ENCODE measurements at places on chromosomes 11 and 22.

- DNase-seq = no peak
These were observed 3.4 kb downstream of the GRK2 start for GRCh38 chr11:67269401-67270255.

DNA sequence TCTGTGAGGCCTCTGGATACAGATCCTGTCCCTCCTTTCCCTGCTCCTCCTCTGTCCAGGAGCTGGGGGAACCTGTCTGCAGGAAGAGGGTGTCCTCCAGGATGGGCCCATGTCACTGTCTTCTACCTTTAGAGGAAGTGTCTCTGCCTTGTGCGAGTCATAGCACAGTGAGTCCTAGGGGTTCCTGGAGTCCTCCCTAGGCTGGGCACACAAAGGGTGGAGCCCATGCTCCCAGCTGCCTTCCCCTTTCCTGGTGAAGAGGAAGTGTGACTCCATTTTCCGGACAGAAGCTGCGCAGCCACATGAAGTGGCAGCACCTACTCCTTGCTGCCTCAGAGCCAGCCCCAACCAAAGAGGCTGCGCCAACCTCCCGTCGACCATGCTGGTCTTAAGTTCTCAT lies 112.2 kb downstream of the CTTN start:
- no peak for DNase-seq

DNA sequence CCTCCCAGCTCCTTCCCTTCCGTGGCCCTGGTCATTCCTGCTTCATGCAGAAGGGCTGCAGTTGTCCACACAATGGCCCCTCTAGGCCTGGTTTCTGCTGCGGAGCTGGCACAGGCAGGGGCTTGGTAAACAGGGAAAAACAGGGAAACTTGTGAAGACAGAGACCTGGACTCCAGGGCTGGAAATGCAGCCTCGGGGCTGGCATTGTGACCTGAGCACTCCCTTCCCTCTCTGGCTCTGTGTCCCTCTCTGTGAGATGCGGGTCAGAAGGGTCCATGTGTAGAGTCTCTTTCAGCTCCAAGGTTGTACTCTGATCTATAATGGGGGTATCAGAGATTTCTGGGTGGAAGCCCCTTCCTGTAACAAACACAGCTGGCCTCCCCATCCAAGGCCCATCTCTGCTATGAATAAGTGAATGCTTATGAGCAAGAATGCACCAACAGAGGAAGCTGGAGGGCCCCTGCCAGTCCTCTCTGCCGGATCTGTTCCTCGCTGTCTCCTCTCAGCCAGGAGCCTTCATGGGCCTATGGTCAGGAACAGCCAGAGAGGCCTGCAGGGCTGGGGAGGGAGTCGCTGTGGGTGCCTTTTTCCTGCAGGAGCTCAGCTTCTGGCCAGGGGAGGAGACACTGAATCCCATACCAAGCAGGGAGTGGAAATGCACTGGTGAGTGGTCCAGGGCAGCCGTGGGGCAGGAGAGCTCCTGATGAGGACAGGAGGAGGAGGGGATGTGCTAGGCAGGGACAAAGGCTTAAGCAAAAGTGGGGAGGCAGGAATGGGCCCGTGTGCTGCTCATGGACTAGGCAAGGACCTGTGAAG lies 6.7 kb upstream of the DERL3 start:
- DNase-seq = no peak

- no peak for DNase-seq
These were observed 17.7 kb downstream of the LRP5 start for GRCh38 chr11:68329978-68330699.

GRCh38 chr22:45548247-45548840 lies 45.7 kb downstream of the FBLN1 start:
- no peak for DNase-seq

- no peak for DNase-seq
These were observed 124.5 kb downstream of the COMMD9 start for GRCh38 chr11:36164506-36165250.

DNA sequence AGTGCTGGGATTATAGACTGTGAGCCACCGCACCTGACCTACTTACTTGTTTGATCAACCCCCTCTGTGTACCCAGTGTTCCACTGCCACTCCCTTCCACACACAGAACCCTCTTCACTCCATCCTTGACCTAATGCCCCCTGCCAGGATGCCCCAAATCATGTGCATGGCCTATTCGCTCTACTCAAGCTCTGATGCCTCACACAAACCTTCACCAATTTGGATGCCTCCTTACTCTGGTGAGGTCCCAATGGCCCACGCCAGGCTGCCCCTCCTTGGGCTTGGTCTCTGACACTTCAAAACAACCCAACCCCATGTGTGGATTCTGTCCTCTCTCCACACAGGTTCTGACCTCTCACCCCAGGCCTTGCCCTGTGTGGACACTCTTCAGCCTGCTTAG lies 9.4 kb upstream of the PSMC3 start:
- no peak for DNase-seq

DNA sequence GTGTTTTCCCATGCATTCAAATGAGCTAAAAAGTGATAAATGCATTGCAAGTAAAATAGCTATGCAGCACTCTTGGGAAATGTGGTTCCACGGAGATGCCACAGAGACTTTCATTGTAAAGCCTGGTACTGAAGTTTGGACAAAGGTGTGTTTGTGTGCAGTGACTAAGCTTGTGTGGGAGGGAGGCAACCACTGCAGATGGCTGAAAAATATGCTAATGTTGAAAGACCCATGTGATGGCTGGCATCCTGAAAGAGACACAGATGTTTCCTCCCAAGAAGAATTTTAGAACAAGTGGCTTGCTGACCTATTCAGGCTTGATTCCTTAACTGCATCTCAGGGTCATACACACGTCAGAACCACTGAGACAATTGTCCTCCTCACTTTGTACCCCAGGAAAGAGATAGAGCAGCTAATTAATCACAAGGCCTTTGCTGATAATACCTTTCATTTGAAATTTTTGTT lies 73.8 kb downstream of the FAM76B start:
- no peak for DNase-seq

Measured in esophagus squamous epithelium (tissue), 5 donors.